ENCODE measurements at places on chromosomes 7 and 10.
A peak's percentile ranks its signal among the peaks of the same experiment; 100 is the strongest.

- DNase-seq: no peak
Measured at GRCh38 chr10:71263376-71263775, 51.0 kb downstream of the UNC5B start.

- no peak for DNase-seq
Measured at GRCh38 chr10:109480836-109481235, 442.5 kb downstream of the XPNPEP1 start.

- no peak for DNase-seq
Measured at GRCh38 chr10:75599875-75600648, 168.6 kb downstream of the LRMDA start.

- DNase-seq: peak; percentile 87
Measured at GRCh38 chr10:103661198-103661950, 167.9 kb downstream of the NEURL1 start.

- DNase-seq: no peak
Measured at GRCh38 chr7:68009716-68010115, 1013.1 kb downstream of the TYW1 start.

DNA sequence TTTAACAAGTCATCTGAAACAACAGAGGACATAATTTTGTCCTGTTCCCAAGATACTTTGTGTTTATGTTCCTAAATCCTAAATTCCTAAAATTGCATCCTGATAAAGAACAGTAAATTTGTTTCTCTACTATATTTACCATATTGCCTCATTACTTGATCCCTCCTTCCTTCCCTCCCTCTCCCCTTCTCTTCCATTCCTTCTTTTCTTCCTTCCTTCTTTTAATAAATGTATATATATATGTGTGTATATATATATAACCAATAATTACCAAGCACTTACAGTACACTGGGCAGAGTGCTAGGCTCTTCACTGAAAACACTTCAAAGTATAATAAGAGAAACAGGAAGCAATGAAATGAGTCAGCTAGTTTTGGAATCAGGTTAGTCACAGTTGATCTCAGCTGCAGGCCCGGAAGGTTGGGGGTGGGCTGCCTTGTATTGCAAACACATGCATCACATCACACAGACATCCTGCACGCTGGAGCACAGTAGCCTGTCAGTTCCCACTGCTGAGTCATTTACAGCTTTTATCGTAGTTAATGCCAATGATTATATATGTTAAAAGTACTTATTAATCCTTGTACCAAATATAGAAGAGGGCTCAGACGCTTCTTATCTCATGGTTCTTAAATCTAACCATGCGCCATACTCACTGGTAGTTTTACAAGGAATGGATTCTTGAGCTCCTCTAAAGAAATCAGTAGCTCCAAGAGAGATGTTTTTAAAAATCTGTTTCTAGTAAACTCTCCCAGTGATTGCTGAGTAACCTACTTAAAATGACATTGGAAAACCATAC lies 551.7 kb downstream of the GRM8 start:
- DNase-seq: peak; percentile 95

GRCh38 chr10:14550471-14550981 lies 219.8 kb upstream of the FRMD4A start:
- no peak for DNase-seq

DNA sequence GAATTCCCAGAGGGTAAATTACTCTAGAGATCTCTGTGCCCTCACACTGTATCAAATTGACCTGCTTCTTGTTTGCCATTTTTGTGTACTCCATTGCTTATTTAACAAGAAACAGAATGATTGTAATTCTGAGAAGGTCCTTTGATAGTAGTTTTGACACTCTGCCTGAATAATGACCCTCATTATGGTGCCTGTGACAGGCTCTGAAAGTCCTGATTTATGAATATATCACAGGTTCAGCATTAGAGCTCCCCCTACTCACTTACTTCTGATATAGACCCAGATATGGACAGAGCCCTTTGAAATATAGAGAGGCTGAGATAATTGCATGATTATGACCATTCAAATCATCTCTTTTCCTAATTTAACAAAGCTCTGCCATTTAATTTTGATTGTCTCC lies 465.2 kb downstream of the MDFIC start:
- no peak for DNase-seq

DNA sequence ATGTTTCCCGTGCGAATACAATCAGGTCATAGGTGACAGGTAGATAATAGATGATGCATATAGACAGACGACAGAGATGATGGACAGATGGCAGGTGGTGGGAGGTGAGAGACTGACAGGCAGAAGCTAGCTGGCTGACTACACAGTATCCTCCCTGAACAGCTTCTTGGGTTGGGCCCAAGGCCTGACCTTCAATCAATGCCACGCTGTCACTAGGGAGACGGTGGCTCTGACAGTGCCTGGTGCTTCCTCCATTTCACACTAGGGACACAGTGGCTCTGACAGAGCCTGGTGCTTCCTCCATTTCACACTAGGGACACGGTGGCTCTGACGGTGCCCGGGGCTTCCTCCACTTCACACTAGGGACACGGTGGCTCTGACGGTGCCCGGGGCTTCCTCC lies 200.1 kb downstream of the DIP2C start:
- no peak for DNase-seq

GRCh38 chr10:27558612-27559020 lies 54.5 kb downstream of the RAB18 start:
- peak; percentile 35 for DNase-seq

DNA sequence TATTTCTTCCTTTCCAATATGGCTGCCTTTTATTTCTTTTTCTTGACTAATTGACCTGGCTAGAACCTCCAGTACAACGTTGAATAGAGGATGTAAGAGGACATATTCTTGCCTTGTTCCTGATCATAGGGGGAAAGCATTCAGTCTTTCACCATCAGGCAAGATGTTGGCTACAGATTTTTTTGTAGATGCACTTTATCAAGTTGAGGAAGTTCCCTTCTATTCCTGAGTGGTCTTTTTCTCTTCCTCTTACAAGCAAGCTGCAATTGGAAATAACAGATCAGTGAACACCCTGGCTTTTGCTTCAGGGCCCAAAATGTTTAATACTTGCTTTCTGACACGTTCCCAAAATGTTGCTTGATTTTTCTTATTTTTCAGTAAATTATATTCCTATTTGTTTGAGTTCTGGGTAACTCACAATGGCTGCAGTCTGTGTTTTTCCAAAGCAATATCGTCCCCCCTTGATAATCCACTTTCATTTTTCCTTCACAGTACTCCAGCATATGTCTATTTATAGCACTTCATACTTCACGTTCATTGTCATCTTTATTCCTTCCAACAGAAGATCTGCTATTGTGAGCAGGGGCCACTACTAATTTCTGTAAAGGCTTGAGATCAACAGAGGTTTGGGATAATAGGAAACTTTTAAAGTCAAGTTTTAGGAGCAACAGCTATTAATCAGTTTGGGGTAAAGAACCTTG lies 11.7 kb downstream of the CPEB3 start:
- DNase-seq: no peak

- DNase-seq: no peak
Measured at GRCh38 chr7:30918676-30919075, 7.0 kb downstream of the AQP1 start.

DNA sequence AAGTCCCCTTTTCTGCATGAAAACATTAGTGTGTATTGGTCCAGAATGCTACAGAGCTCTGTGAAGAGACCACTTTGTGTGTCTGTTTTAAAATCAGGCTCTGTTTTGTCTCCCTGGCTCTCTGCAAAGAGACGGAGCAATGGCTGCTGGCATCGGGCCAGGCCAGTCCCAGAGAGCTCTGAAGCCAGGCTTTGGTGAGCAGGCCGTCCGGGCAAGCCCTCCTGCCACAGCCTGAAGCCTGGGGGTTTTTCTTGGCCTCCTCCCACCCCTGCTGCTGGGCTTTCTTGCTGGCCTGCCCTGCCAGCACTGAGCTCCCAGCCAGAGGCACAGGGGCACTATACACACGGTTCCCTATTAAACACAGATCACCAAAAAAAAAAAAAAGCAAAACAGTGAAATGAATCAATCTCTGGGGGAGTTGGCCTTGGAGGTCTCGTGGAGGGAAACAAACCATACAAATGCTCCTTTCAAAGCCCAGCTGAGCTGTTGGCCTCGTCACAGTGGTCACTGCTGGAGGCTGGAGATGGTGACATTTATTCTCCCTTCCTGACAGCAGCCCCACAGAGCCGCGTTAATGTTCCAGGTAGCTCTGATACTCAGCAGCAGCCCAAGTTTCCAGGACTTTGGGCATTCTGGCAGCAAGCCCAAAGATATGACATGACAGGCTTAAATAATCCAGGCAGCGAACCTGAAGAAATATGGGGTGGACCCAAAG lies 237.2 kb downstream of the TCF7L2 start:
- no peak for DNase-seq

- DNase-seq: no peak
Measured at GRCh38 chr7:28700096-28700495, 258.0 kb downstream of the TRIL start.

- no peak for DNase-seq
Measured at GRCh38 chr7:34756691-34757090, 98.7 kb downstream of the NPSR1 start.

DNA sequence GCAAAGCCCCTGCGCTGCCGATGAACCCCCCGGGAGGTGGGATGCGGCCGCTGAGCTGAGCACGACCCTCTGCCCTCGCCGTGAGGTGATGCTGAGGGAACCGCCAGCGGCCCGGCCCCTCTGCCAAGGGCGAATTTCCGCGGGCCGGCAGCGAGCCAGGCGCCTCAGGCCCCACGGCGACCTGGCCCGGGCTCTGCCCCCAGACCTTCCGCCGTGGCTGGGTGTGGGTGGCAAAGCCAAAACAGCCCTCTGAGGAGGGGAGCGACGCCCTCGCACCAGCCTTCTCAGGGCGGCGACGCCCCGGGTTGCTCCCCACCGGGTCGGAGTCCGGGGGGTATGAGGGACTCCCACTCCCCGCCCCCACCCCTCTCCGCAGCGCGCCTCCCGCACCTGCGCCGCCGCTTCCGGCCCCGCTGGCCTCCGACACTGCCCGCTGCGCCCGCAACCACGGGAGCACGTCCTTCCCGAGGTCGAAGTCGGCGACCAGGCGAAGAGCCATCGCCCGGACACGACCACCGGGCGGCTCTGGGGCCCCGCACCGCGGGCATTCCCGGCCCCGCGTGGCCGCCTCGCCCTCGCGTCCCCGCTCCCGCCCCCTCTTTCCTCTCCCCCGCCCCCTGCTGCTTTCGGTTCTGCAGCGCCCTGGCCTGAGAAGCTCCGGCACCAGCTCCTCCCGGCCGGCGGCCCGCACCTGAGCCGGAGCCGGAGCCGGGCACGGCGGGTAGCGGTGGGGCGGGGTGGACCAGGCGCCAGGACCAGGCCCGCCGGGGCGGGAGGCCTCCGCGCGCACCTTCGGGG lies at the start of gene GSAP:
GSAP (minus strand) TSS at position 527 of the 798 bp plus-strand sequence; CDS start at position 499, 28 bp downstream.
- no peak for DNase-seq

GRCh38 chr10:132624061-132624846 lies 86.7 kb downstream of the INPP5A start:
- DNase-seq: no peak

GRCh38 chr10:76624470-76624869 lies 1013.1 kb downstream of the KCNMA1 start:
- peak; percentile 28 for DNase-seq

DNA sequence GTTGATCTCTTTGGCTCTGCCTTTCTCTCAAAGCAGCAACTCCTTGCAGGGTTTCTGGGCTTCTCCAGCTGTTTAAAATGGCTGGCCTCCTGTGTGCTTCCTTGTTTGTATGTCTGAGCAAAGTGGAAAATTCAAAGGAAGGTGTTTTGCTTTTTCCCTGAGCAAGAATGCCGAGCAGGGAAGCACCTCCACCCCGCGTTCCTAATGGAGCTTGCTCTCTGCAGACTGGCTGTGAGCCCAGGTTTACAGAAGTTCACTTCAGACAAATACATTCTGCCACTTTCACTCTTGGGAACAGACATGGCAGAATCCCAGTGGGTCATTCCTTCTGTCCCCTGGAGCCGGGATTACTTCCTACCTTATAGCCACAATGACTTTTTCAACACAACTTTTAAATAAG lies 181.8 kb upstream of the AGK start:
- no peak for DNase-seq

DNA sequence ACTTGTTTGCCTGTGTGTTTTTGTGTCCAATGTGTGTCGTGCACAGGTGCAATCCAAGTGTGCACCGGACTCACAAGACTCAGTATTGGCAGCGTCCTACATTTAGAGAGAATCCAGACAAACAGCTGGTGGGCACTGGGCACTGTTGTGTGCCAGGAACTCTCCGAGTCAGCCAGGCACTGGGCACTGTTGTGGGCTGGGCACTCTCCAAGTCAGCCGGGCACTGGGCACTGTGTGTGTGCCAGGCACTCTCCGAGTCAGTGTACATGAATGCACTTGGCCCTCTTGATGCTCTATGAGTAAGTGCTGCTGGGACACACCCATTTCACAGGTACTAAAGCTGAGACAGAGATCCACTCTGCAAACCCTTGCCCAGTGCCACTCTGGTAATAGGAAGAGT lies 303.5 kb downstream of the PTPRN2 start:
- DNase-seq: no peak

- no peak for DNase-seq
Measured at GRCh38 chr10:17782921-17783665, 26.1 kb upstream of the MRC1 start.

Data from Kasumi-1 (cell line).